GF-D8 (cell line): ENCODE measurements at places on chromosomes 1 and 21.
A peak's percentile ranks its signal among the peaks of the same experiment; 100 is the strongest.

- no peak for DNase-seq
These were observed 177.3 kb downstream of the CAMTA1 start for GRCh38 chr1:6962478-6962995.

GRCh38 chr1:83500531-83500930 lies 498.4 kb downstream of the TTLL7 start:
- DNase-seq: no peak

- DNase-seq: peak; percentile 8
These were observed 18.2 kb downstream of the SLC6A9 start for GRCh38 chr1:44012941-44013609.

- no peak for DNase-seq
These were observed 60.4 kb downstream of the ARHGEF10L start for GRCh38 chr1:17599954-17600300.

DNA sequence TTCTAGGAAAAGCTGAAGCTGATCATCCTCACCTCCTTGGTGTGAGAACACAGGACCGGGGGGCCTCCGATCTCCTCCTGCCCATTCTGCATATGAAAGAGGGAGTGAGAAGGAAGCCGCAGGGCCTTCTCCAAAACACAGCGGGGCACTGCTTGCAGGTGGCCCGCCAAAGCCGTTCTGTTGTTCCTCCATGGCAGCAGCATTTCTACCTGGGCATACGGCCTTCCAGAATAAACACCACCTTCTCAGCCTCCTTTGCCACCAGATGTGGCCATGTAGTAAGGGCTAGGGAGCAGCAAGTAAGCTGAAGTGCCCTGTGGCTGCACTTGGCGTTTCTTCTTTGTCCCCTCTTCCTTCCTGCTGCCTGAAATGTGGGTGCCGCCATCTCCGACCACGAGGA lies 214.9 kb downstream of the TOMM20 start:
- DNase-seq: no peak

DNA sequence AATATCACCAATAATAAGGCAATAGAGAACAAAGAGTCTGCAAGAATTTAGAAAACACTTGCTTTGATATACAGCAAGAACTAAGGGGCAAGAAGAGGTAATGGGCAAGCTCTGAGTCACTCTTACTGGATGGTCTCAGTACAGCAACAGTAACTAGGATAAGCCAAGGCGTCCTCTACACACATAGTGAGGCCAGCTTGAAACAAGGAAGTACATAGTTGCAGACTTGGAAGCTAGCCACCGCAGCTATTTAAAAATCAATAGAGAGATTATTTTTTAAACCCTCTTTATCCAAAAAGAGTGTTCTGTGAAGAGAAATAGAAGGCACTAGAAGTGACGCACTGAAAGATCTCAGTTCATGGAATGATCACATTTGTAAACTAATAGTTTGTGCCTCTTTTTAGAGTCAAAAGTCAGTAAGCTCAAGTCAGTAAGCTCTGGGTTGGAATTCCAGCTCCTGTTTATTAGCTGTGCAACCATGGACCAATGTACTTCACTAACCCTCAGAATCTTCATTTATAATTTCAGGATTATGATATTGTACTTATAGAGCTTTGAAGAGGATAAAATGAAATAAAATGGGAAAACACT lies 118.6 kb downstream of the AKT3 start:
- no peak for DNase-seq

DNA sequence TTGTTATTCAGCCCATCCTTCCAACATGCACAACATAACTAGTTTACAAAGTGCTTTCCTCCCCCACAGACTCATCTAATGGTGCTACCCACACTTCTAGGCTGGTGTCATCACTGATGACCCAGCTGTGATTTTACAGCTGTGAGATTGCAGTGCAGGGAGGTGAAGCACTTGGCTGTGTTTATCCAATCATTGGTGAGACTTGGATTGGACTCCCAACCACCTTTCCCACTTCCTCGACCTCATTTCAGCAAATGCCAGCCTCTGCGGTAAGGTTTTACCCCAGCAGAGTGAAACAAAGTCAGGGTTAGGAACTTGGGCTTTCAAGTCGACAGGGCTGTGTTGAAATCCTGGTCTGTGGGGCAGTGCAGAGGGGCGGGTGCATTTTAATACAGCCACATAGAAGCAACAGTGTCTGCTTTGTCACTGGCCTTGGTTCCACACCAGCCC lies 22.1 kb downstream of the ECHDC2 start:
- DNase-seq: no peak

GRCh38 chr1:176735201-176735600 lies 272.2 kb downstream of the PAPPA2 start:
- no peak for DNase-seq

- DNase-seq: no peak
These were observed 6.2 kb downstream of the HPCAL4 start for GRCh38 chr1:39685071-39685470.

GRCh38 chr1:150615346-150616201 lies 13.8 kb downstream of the ENSA start:
- DNase-seq: no peak

- no peak for DNase-seq
These were observed 113.5 kb downstream of the OMA1 start for GRCh38 chr1:58432851-58433668.

DNA sequence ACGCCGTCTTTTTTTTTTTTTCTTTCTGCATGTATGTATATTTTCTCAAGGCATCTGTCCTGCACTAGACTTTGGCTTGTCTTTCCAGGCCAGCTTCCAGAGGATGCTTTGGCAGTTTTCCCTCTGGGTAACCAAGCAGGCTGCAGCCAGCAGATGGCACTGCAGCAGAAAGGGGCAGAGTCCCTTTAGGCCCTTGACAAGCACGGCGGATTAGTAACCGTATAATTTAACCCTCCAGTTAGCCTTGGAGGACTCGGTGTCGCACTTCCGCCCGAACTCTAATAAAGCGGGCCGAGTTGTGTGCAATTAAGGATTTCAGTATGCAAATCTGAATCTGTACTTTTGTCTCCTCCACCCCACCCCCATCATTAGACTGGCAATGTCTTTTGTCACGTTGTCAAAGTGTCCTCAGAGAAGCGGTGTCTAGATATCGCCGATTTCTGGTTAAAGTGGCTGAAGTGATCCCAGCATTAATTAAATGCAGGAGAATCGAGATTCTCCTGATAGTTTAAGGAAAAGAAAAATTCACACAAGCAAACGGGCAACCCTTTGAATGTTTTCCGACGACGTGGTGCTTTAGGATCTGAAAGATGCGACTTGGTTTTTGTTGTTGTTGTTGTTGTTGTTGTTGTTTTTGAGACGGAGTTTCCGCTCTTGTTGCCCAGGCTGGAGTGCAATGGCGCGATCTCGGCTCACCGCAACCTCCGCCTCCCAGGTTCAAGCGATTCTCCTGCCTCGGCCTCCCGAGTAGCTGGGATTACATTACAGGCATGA lies 1.1 kb upstream of the TMEM167B start:
- peak; percentile 16 for DNase-seq

DNA sequence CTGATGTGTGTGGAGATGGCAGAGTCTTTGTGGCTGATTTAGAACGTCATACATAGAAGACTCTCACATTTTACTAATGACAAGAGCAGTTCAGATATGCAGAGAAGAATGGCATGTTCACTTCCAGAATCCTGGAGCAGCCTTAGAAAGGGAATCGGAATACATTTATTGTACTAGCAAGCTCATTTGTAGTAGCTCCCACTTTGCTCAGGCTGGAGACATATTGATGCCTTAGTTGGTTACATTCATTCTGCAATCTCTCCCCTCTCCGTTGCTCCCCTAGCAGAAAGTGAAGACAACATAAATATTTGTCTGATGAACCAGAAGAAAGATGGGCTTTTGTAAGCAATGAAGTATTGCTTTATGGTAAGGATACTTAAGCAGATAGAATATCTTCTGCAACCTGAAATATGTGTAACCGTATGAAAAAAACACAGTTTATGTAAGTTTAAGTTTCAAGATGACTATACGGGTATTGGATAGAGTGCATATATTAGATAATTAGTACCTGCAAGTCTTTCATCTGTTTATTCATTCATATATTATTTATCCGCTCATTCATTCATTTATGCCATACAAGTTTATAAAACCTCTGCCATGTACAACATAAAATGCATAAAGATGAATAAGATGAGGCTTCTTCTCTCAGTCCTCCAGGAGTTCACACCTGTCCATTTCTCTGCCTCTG lies 135.7 kb downstream of the CNIH3 start:
- no peak for DNase-seq

GRCh38 chr1:13761883-13762282 lies 61.9 kb downstream of the PRDM2 start:
- no peak for DNase-seq

DNA sequence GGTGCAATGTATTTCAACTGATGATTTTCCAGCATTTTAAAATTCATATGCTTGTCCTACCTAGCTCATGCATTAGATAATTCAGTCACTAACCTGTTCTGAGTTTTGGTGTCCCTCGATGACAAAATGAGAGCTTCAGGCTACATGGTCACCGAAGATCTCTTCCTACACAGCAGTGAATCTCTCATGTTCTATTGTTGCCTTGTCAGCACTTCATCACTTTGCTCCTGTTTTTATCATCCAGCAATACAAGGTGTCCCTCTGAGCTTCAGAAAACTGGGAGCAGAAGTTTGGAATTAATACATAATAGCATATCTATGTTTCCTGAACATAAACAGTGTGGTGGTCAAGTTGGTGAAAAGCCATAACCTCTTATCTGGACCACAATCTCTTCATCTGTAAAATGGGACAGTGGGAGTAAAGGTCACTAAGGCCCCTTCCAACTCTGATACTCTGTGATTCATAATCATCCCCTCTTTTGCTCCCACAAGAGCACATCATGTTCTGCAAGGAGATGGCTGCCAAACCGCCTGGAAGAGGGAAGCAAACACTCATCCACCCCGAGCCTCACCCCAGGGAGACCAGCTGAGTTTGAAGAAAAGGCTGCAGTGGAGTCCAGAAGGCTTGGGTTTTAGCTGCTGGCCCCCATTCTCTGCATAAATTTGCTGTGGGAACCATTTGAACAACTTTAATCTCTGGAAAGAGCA lies 137.9 kb upstream of the F3 start:
- DNase-seq: no peak

- DNase-seq: peak; percentile 84
These were observed 5.8 kb upstream of the SDHB start for GRCh38 chr1:17059391-17060305.

GRCh38 chr1:72117621-72118020 lies 164.7 kb downstream of the NEGR1 start:
- no peak for DNase-seq

DNA sequence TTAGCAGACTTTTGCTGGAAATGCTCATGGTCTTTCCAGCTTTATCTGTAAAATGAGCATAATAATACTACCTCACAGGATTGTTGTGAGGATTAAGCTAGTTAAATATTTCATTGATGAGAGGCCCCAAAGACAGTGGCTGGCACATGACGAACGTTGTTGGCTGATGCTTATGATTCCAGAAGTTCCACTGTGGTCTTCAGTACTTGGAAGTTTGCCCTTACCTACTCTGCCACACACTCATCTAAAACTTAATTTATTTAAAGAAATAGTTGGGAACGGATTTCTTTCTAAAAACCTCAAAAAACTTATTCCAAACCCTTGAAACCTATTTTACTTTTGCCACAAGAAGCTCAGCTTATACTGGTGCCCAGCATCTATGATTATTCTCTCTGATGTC lies 170.7 kb downstream of the DHRS3 start:
- DNase-seq: no peak

DNA sequence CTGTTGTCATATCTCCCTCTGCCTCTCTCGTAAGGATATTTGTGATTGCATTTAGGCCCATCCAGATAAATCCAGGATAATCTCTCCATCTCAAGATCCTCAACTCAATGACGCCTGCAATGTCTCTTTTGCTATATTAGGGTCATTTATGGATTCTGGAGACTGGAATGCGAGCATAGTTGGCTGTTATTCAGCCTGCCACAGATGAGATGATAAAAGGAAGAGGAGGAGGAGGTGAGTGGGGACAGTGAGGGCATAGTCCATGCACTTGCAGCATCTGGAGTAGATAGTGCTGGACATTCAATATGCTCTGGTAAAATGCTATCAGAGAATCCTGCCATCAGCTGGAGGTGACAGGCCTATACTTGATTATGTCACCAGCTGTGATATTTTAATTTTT lies 131.6 kb upstream of the CACNA1E start:
- no peak for DNase-seq

GRCh38 chr1:220296981-220297380 lies 24.7 kb upstream of the RAB3GAP2 start:
- DNase-seq: no peak

GRCh38 chr1:47380699-47381098 lies 35.4 kb upstream of the FOXE3 start:
- DNase-seq: no peak

DNA sequence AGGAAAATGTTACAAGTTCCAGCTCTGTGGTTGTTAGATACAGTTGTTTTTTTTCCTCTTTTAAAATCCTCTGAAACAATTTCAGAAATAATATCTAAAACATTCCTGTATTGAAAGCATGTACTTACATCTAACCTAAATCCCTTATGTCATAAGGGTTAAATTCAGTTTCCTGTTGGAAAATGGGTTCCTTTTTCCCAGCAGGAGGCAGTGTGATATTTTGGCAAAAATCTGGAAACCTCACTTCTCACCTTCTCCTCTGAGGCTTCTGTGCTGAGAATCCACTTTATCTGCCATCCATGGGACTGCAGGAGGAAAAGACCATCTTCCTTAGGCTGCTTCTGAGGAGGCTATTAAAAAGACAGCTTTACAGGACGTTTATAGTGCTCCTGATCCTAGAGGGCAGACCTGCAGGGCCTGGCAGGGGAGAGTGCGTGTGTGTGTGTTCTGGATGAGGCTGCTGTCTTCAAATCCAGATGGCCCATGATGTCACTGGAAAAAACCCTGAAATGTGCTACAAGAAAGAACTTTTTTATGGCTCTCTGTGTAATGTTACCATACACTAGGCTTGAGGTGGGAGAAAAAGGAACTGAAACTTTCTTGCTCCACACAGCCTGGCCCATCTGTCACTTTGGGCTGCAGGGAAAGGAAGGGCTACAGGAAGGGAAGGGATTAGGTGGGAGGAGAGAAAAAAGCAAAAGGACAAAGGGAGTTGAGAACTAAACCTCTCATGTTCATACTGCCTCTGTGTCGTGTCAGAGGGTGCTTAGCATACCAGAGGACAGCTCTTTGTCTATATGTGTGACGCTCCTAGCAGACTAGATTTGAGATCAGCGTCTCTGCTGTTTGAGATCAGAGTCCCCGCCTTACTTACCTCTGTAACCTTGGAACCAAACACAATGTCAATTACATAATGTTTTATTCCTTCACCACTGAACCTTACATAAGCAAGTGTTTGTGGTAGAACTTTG lies 379.2 kb upstream of the SPAG17 start:
- no peak for DNase-seq

DNA sequence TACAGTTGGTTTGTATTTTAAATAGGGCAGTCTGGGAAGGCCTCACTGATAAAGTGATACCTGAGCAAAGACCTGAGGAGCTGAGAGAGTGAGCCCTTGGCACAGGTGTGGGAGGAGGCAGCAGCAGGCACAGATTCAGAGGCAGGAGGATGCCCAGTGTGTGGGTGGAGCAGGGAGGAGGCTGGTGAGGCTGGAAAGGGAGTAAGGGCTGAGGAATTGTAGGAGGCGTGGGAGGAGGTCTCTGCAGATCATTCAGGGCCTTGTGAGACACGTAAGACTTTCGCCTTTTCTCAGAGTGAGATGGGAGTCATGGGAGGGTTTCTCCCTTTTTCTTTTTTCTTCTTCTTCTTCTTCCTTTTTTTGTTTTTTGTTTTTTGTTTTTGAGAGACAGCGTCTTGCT lies 58.0 kb downstream of the RGL1 start:
- DNase-seq: no peak

- no peak for DNase-seq
These were observed 12.4 kb upstream of the USP1 start for GRCh38 chr1:62424411-62424810.

- no peak for DNase-seq
These were observed 12.3 kb downstream of the TNFRSF1B start for GRCh38 chr1:12179111-12179519.
